Nephron progenitor cell (in vitro differentiated cells): ENCODE measurements at places on chromosomes 2 and 18.

DNA sequence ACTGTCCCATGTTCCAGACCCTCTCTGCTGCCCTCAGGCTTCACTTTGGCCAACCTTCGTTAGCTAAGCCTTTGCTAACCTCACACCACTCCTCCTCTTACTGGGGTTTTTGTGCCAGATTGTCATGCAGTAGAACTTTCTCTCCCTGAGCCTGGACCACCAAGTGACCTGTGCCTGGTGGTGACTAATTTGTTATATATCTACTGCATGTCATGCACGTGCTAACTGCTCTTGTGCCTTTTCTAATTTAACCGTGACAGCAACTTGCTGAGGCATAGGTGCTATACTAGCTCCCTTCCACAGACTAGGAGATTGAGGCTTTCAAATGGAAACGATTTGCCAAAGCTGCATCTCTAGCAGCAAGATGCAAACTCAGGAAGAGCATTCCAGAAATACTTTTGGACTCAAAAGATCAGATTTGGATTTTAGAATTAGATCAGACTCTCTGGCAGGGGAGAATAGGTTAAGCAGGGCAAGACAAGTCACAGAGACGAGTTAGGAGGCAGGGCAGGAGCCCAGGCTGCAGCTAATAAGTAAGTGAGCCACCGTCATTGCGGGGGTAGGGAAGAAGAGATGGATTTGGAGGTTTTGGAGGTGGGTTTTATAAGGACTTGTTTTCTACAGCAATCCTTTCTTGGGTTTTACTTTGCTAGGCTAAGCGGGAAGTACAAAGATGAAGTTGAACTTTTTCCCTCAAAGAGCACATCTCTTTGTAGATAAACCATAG lies 1.8 kb downstream of the PPP1R7 start:
- no peak for DNase-seq

DNA sequence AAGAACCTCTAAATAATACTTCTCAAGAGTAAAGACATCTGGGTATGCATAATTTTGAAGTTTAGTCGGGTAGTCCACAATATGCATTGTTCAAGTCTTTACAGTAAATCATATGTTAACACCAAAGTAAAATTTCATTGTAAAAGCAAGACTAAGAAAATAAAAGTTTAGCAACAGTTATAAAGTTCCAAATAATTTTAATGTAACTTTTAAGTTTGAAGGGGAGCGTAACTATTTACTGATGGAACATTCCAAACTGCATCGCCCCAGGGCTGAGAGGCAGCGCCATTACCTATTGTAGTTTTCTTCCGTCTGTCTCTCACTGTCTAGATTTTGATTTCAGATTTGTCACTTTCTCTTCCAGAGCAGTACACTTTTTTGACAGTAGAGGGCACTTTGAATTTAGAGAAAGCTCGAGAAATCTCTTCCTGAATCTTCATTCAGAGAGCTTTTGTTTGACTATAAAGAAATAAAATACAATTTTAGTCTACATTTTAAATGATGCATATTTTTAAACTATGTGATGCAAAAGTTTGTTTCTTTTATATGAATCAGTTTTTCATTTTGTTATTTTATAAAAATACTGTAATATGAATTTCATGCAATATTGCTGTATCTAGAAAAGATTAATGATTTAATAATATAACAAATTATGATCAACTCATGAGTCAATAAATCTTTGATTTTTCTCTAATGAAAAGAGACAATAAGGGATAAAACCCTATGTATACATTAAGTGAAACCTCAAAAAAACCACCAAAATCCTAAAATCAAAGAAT lies 389.8 kb downstream of the FIGN start:
- peak; percentile 21 for DNase-seq

- no peak for DNase-seq
These were observed 87.1 kb upstream of the CYP1B1 start for GRCh38 chr2:38163006-38163405.

GRCh38 chr18:69752737-69753380 lies 194.8 kb downstream of the CD226 start:
- DNase-seq = no peak

DNA sequence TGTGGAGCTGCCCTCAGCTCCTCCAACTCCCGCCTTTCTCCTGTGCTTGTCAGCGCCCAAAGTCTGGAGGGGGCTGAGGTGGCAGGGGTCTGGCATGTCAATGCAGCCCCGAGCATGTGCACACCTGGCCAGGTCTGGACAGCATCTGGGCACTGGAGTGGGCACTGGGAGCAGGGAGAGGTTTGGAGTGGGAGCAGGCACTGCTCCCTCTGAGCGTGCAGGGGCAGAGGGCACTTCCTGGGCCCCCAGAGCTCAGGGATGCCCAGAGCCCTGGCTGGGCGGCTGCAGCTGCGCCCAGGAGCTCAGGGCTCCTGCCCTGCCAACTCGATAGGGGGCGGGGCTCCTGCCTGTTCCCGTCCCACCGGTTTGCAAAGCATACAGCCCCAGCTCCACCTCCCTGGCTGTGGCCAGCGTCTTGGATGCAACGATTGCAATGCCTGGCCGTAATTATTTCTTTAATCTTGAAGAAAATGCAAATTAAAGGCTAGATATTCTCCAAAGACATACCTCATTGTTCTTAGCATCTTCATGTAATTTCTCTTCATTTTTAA lies 57.4 kb upstream of the LDAH start:
- no peak for DNase-seq

GRCh38 chr2:15259356-15259756 lies 301.8 kb downstream of the NBAS start:
- no peak for DNase-seq

- DNase-seq = peak; percentile 79
These were observed 635 bp upstream of the ADRA2B start for GRCh38 chr2:96116879-96117533.

DNA sequence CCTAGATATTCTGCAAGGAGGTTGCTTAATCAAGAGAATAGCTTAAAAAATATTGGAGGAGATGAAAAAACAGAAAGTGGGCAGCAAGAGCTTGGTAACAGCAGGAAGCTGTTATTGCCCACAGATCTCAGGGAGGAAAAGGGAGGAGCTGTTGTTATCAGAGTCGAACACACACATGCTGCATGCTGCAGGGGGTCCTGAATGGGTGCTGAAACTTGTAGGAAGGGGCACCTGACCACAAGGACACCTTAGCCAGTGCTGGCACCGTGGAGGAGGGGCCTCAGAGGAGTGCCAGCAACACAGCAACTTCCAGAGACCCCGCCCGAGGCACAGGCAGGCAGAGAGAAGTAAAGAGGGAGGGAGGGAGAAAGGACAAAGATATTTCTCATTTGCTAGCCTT lies 332.9 kb downstream of the SOCS6 start:
- no peak for DNase-seq

DNA sequence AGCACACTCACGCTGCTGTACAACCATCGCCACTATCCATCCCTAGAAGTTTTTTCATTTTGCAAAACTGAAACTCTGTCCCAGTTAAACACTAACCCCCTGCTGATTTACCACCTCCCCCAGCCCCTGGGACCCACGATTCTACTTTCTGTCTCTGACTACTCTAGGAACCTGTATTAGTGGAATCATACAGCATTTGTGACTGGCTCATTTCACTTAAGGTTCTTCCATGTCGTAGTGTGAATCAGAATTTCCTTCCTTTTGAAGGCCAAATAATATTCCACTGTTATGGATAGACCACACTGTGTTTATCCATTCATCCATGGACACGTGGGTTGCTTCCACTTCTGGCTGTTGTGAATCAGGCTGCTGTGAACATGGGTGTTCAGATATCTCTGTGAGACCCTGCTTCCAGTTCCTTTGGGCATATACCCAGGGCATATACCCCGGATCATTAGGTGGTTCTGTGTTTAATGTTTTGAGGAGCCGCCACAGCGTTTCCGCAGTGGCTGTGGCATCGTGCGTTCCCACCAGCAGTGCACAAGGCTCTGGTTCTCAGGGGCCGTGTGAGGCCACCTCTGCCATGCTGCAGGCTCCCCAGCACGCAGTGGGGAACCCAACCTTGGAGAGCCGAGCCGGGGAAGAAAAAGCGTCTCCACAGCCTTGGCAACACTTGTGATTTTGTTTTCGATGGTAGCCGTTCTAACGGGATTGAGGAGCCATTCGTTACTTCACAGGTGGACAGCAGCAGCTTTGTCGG lies 10.1 kb downstream of the RAMP1 start:
- no peak for DNase-seq

GRCh38 chr2:60351802-60352201 lies 201.7 kb downstream of the BCL11A start:
- DNase-seq = no peak

- no peak for DNase-seq
These were observed 46.2 kb downstream of the MEIS1 start for GRCh38 chr2:66481100-66481549.

GRCh38 chr2:79171348-79171958 lies 11.9 kb upstream of the REG3A start:
- no peak for DNase-seq

- no peak for DNase-seq
These were observed 134.8 kb downstream of the EIPR1 start for GRCh38 chr2:3242747-3243369.

DNA sequence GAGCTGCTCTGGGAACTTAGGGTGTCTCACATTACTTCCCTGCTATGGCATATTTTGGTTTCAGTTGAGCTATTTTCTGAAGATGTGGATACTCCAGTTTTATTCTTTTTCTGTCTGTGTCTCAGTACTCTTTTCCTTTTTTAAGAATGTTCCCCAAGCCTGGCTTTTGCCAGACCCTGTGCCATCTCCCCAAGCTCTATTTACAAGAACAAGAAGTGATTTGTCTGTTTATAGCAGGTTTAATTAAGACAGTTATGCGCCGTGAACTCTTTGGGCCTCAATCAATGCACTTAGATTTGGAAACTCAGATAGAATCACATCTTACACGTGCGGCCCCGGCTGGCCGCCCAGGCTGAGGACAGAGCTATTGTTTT lies 8.9 kb upstream of the SATB2 start:
- DNase-seq = no peak

DNA sequence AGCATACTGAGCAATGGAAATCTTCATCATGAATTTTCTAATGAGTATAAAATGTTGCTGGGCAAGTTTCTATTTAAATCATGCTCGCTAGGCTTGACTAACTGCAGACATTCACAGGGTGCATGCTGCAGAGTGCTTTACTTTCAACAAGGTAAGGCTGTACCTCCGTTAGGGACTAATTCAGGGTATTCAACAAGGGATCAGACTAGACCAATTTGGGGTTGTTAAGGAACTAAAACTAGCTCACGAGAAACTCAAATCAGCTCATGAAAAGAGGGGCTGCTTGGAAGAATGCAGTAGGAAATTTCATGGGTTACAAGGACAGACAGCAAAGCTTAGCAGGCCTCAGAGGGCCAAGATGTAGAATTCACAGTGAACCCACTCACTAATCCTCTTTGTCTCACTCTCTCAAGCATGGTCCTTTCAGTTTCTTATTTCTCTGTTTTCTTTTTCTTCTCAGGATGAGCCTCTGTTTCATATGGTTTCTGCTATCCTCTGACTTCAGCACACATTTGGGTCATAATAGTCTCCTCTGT lies 2.2 kb downstream of the MYO3B start:
- DNase-seq = no peak

DNA sequence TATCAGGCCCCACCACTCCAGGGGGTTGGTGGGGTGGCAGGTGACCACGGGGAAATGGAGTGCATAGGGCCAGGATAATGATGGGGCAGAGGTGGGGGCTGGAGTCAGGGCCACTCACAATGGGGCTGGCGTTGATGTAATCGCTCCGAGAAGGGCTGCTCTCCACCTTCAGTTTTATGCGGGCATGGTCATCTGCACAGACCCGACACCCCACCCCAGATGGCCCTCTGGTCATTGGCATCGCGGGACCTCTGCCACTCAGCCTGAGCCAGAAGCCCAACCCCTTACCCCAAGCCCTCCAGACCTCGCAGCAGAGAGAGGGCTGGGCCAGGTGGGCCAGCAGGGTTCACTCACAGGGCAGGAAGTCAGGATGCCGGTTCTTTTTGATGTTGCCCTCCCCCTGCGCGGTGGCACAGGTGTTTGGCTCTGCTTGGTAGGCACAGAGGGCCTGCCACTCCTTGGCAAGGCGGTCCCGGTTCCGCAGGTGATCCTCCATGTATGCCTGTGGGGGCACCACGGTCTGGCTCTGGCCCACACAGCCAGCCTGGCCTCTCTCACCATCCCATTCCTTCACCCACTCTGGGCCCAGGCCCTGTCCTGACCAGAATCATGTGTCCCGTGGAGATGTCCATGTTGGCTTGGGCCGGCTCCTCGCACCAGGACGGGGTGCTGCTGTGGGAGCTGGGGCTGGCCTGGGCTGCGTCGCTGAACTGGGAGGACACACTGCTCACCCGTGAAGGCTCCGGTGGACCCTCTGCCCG lies 12.4 kb downstream of the PTPRN start:
- no peak for DNase-seq

DNA sequence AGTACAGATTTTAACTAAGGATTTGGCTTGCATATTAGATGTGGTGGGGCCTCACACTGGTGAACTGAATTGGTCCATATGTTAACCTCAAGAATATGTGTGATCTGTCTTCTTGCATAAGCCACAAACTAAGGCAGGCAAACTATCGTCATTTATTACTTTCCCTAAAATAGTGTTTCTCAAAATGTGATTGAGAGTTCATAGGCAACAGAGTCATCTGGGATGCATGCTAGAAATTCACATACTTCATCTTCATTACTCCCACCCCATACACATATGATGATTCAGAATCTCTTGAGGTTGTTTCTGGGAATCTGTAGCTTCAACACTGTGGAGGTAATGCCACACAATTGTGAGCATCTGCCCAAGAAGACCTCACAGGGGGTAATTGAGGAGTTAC lies 822.8 kb upstream of the CDH2 start:
- no peak for DNase-seq

- DNase-seq = no peak
These were observed 20.6 kb upstream of the CAVIN2 start for GRCh38 chr2:191867507-191867847.

DNA sequence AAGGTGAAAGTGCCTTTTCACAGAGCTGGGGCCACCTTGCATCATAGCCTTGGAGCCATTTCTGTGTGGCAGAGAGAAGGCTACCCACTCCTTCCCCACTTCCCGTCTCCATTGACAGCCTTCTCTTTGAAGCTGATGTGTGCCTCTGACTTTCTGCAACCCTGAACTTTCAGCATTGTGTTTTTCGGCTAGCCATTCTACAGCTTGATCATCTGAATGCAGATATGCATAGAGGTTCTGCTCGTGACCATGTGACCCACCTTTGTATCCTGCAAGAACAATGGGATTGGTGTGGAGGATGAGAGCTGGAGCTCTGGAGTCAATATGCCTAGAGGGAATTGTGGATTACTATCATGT lies 69.1 kb upstream of the KCNE4 start:
- no peak for DNase-seq
